Stimulated activated CD4-positive, alpha-beta T cell treated with anti-CD3 and anti-CD28 coated beads, TNF-alpha, amount 100 ng/mL, for 24 hours (primary cell): ENCODE measurements at places on chromosomes 7 and 10.

GRCh38 chr10:48287417-48288391, 13.2 kb upstream of the FRMPD2 start:
- no peak for DNase-seq

GRCh38 chr10:2282202-2282601, 544.9 kb upstream of the ADARB2 start:
- no peak for DNase-seq

GRCh38 chr10:68184546-68184945, 47.4 kb downstream of the ATOH7 start:
- no peak for DNase-seq

GRCh38 chr7:28533731-28534531, 121.6 kb downstream of the CREB5 start:
- no peak for DNase-seq

GRCh38 chr10:128165536-128165935, 39.3 kb upstream of the MKI67 start:
- no peak for DNase-seq

- DNase-seq, result no peak
Measured at GRCh38 chr10:2392145-2392812, 655.0 kb upstream of the ADARB2 start.

DNA sequence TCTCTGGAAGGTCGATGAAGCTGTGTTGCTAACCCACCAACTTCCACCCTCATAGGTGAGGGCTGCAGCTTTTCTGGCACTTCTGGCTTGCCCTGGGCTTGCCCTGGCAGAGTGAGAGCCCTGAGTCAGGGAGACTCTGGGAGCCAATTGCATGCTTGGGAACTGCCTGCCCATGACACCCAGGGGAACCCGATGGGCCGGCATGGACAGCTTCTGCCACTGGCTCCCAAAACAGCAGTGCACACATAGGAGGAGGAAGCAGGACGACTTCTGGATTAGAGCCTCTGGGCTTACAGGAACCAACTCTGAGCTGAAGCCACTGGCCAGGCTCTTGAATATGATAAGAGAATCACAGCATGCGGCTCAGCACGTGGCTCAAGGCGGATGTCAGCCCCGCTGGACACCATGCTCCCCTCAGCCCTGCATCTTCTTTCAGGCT, 135.2 kb upstream of the UNC5B start:
- no peak for DNase-seq

- no peak for DNase-seq
Measured at GRCh38 chr10:99536338-99537085, 3.8 kb downstream of the NKX2-3 start.

- DNase-seq, result no peak
Measured at GRCh38 chr7:155809947-155810769, 2.1 kb downstream of the SHH start.

- no peak for DNase-seq
Measured at GRCh38 chr10:84244651-84245270, at the start of gene RGR. RGR (plus strand) TSS chr10:84245053; CDS start chr10:84245091, 38 bp downstream.

DNA sequence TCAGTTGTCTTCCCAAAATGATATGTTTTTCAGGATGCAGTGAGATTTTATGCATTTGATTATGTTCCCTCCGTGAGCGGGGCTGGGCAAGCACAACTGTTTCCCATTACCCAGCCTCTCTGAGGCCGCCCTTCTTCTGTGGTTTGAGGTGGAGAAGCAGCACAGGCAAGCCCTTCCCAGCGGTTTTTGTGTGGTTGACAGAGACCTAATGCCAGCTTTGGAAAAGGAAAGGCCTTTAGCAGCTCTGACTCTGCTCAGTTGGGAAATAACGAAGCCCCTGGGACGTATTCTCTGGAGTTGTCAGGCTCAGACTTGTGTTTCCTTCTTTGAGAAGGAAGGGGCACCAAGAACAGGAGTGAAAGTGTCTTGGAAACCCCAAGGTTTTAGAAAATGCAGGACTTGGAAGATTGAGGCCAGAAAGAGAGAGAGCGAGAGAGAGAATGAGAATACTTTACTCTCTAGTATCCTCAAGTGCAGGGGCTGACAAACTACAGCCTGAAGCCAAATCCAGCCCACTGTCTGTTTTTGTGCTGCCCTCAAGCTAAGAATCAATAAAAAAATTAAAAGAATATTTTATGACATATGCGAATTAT, 20.6 kb upstream of the PDCD4 start:
- DNase-seq, result no peak

DNA sequence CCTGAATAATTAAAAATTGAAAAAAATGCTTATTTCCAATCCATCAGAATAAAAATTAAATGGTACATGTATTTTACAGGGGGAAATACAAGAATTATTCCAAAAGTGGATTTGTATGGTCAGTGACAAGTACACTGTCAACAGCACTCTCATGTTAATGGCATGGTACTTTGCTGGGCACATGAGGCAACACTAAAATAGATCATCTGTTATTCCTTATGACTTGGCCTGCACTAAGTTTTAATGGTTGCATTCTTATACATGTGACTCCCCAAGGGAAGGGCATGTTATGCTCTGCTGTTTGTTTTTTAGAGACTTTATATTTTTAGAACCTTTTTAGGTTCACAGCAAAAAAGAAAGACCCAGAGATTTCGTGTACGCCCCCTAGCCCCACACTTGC, 128.3 kb downstream of the CPEB3 start:
- DNase-seq, result no peak

- DNase-seq, result no peak
Measured at GRCh38 chr10:68046642-68047041, 28.4 kb downstream of the HERC4 start.

- no peak for DNase-seq
Measured at GRCh38 chr10:82245157-82245556, 370.2 kb downstream of the NRG3 start.

DNA sequence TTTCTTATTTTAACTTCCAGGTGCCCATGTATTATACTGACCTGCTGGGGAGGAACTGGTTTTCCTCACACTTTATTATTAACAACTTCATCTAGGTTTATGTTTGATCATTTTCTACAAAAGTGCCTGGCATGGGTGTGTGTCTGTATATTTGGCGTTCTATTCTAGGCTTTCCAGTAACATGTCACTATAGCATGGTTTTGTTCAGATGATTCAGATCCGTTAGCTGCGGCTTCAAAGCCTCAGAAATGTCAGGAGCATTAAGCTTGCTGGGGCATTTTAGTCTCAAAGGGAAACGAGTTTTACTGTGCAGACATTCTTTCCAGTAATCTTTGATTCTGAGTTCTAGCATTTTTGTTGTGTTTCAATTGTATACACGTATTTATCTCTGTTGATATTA, 2.3 kb downstream of the INPP5A start:
- no peak for DNase-seq

- DNase-seq, result no peak
Measured at GRCh38 chr7:57216340-57216739, 84.1 kb upstream of the ZNF479 start.

GRCh38 chr10:69864321-69864720, 62.6 kb downstream of the COL13A1 start:
- DNase-seq, result no peak

DNA sequence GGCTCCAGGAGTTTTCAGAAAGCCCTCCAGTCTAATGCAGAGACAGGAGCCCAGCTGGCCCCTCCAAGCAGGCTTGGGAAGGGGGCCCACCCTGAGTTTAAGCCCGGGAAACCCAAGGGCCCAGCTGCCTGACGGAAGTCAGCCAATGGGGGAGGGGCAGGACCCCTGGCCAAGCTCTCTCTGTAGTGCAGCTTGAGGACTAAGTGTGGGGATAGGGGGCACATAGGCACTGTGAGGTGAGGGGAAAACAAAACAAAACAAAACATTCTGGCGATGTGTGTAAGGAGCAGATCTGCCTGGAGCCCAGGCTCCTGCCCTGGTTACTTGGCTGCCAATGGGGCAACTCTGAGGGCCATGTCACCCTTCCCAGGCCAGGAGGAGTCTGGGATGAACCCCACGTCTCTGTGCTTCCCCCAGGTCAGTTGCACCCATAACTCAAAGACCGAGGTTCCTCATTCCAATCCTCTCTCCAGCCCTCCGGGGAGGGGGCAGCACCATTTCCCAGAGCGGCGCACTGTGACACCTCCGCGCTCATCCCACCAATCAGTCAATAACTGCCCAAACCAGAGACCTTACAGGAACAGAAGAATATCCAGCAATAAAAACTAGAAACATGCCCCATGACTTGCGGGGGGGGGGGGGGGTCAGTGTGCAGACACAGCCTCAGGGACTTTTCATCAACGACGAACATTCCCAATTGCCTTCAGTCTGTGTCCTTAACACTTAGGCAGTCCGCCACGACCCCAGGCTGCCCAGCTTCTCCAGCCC, 1.7 kb downstream of the CXCL12 start:
- no peak for DNase-seq
